ENCODE measurements at places on chromosomes 11 and 22. TPM values are rescaled to one million over a fixed set of nuclear protein-coding genes. Genes with fewer than 3 reads are reported as not detected.

Gene ANKK1
- not detected for polyA plus RNA-seq

Gene RAB39A
- polyA plus RNA-seq = 0.34 TPM

- DNase-seq = no peak
Measured at GRCh38 chr11:90434858-90435257, 212.0 kb upstream of the CHORDC1 start.

DNA sequence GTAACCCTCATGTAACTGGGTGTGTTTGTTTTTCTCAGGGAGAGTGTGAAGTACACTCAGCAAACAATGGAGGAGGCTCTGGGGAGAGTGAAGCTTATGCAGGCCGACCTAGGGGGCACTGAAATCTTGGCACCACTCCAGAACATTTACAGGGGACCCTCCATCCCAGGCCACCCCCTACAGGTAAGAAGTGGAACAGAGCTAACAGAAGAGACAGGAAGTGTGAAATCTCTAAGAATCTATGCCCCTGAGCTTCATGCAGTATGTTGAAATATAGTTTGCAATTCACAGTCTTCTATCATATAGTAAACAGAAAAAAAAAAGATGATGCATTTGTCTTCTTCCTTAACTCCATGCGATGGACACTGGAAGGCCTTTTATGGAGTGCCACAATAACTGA lies 8.4 kb downstream of the VWA5A start:
- DNase-seq = no peak

Gene MS4A6E
- polyA plus RNA-seq = not detected

DNA sequence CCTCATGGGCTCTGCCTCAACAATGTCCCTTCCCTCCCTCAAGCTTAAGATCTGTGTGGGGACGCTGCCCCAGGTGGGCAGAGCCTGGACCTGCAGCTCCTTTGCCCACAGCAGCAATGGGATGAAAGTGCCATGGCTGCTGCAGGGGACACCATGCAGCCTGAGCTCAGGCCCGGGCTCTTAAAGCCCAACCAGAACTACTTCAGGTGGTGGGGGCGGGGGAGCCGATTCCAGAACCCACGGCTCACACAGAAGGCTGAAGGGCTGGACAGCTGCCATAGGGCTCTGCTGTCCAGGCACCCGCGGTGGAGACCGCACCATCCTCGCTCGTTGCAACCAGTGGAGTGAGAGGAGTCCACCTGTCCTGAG lies 12.5 kb downstream of the CHID1 start:
- no peak for DNase-seq

DNA sequence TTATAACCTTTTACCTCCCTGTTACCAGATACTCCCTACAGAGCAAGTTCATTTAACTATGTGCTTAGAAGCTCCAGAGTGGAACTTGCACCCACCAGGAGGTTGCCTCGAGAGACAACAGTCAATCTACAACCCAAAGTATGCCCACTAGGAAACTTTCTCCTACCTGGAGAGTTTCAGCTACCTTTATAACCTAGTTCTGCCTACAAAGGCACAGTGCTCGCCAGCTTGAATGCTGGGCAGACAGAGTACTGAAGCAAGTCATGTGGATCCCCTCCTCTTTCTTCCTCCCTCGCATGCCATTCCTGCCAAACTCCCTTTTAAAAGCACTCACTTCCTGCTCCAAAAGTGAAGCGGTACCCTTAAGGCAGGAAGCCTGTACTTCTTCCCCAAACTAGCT lies 258.9 kb downstream of the SWAP70 start:
- DNase-seq = no peak

- no peak for DNase-seq
Measured at GRCh38 chr11:27477831-27478230, 5.2 kb upstream of the LGR4 start.

Gene CRYBB3
- polyA plus RNA-seq = 0.46 TPM

DNA sequence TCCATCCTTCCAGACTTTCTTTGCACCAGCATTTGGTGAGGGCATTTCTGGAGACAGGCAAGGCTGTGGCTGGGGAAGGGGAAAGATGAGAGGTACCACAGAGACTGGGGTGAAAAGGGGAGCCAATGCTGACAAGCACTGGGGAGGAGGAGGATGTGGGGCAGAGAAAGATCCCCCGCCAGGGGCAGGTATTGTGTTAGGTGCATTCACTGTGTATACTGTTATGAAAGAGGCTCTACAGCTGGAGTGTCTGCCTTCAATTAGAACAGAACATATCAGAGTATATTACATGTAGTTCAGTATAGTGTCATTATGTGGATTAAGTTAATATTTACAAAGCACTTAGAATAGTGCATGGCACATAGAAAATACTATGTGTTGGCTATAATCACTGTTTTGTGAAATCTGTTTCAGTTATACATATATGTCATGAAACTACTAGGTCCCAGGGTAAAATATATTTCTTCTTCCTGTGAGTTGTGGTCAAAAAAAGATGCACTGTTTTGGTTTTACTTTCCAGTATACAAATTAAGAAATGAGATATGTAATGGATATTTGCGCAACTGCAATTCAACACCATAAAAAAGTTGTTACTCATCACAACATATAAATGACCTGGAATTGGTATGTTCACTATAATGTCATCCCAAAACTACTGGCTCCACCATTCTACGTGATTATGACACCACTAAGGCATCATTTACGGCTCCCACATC lies 8.4 kb downstream of the MSANTD2 start:
- DNase-seq = no peak

- no peak for DNase-seq
Measured at GRCh38 chr11:45149483-45150056, 3.1 kb downstream of the PRDM11 start.

DNA sequence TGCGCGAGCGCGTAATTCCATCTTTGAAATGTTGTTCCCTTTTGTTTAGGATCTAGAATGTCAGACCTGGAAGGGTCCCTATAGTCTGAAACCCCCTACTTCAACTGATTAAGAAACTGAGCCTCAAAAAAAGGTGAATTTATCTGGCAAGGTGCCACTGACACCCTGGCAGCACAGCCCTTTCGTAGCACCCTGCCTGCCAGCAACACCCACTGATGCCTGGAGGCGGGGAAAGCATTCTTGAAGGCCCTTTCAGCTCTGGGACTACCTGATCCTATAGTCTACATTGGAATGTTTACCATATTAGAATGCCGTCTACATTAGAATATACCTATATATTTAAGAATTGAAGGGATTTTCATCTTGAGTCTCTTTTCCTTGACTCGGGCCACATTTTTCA lies 542.3 kb downstream of the BUD13 start:
- no peak for DNase-seq

GRCh38 chr11:67301951-67302516 lies 1.3 kb upstream of the SSH3 start:
- peak; percentile 76 for DNase-seq

DNA sequence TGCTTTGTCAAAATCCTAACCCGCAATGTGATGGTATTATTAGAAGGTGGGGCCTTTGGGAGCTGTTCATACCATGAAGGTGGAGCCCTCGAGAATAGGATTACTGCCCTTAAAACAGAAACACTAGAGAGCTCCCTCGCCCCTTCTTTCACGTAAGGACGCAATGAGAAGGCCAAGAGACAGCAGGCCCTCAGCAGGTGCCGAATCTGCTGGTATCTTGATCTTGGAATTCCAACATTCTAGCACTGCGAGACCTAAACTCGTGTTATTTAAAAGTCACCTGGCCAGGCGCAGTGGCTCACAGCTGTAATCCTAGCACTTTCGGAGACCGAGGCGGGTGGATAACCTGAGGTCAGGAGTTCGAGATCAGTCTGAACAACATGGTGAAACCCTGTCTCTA lies 33.1 kb downstream of the LARGE1 start:
- no peak for DNase-seq

DNA sequence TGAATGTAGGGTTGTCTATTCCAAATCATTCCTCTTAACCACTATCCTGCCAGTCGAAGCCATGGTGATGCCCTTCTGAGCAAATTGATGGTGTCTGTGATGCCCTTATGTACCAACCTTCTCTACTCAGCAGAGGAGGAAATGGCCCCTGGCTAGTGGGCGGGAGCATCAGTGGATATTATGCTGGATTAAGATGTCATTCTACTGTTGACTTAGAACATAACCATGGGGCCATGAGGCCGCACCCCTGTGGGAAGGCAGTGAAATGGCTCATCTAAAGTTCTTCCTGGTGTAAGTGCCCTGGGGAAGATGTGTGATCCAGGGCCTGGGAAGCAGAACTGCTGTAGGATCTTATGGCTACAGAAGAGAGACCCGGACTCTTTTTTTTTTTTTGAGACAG lies 20.7 kb upstream of the P2RY2 start:
- DNase-seq = no peak

- DNase-seq = peak; percentile 21
Measured at GRCh38 chr11:36540998-36541397, 26.8 kb upstream of the RAG1 start.

GRCh38 chr11:71354394-71355105 lies 93.6 kb downstream of the DHCR7 start:
- no peak for DNase-seq

Gene SLC16A8
- 1.8 TPM for polyA plus RNA-seq

Gene P2RX6
- 18.2 TPM for polyA plus RNA-seq

GRCh38 chr11:73999581-74000306 lies 9.1 kb downstream of the UCP3 start:
- no peak for DNase-seq

DNA sequence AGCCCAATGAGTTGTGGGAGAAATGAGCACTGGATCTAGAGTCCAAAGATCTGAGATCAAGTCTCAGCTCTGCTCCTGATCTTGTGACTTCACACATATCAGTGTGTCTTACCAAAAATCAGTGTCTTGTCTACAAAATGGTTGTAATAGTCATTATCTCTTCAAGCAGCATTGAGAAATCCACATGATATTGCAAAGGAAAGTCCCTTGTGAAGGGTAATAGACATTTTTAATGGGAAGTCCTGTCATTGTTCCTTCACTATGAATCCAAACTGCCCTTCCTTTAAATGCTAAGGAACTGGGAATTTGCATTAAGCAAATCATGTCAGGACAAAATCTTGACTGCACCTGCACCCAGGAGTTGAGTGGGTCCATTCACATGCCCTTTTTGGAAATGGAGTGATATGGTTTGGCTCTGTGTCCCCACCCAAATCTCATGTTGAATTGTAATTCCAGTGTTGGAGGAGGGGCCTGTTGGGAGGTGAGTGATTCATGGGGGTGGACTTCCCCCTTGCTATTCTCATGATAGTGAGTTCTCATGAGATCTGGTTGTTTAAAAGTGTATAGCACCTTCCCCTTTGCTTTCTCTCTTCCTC lies 51.1 kb downstream of the COMMD9 start:
- no peak for DNase-seq

Gene RNF141
- 27.4 TPM for polyA plus RNA-seq

DNA sequence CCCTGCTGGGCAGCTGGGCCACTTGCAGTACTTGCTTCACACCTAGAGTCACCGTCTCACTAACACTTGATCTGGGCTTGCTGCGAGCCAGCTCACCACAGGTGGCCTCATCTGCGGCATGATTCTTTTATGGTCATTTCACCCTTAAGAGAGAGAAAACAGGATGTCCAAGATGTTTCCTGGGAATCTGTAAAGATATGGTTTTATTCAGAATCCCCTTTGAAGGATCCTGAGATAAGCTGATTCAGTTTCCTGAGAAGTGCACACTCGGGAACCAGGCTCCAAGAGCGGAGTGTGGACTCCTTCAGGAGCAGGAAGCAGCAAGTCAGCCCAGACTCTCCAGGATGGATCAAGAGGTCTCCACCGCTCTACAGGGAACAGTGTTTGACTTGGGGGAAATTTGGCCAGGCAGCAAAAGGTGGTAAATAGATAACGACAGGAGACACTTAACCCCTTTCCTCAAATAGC lies 21.8 kb upstream of the TP53AIP1 start:
- no peak for DNase-seq

DNA sequence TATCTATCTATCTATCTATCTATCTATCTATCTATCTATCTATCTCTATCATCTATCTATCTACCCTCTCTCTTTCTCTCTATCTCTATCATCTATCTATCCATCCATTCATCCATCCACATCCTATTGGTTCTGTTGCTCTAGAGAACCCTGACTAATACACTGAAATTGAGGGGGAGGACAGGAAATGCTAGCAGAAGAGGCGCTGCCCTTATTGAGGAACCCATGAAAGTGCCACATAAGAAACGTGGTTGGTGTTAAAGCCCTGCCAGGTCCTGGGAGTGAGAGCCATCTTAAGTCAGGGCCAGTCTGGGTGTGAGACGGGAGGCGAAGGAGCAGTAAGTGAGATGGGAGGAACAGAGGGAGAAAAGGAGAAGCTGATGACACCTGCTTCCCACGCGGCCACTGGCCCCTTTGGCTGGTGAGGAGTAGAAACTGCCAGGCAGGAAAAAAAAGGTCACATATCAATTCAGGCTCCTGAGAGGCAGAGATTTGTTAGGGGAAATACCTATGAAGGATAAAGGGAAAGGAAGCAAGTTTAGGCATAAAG lies 87.9 kb upstream of the PLET1 start:
- DNase-seq = no peak

DNA sequence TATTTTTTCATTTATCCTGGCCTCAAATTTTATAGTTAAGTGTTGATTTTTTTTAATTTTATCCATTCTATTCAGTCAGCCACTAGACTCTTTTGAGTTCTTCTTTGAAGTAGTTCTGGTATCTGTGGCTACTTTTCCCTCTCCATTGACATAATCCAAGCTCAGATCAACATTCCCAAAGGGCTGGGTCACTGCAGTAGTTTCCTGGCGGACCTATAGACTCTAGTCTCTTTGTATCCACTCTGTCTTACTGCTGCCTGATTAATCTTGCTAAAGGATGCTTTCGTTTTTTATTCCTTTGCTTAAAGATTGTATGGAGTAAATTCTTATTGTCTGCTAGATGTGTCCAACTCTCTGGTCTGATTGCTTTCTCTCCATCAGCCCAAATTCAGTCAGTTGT lies 87.6 kb downstream of the UVRAG start:
- DNase-seq = no peak

Gene PRODH
- polyA plus RNA-seq = 4.0 TPM

- DNase-seq = no peak
Measured at GRCh38 chr11:101759771-101760450, 154.9 kb upstream of the CEP126 start.

DNA sequence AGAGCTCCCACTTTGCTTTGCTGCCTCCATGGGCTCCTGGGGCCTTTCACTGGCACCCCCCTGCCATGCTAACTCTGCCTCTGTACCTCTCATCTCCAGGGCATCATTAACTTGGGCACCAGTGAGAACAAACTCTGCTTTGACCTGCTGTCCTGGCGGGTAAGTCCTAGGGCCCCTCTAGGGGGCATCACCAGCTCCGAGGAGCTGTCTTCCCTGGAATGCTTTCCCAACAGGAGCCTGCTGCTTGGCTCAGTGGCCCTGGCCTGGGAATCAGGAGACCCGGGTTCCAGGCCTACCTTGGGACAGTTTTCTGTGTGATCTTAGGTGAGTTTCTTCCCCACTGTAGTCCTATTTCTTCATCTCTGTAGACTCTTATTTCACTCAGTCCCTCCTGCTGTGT lies 5.1 kb downstream of the ACCS start:
- DNase-seq = no peak

Data from muscle of back (tissue), 13 donors.